ENCODE measurements at places on chromosomes 4 and X.

- no peak for DNase-seq
Observed at GRCh38 chr4:148240241-148240640, 202.0 kb downstream of the NR3C2 start.

GRCh38 chrX:13859724-13860123 lies 42.8 kb upstream of the GPM6B start:
- DNase-seq: no peak

GRCh38 chrX:69069086-69069445 lies 96.2 kb downstream of the PJA1 start:
- DNase-seq: no peak

DNA sequence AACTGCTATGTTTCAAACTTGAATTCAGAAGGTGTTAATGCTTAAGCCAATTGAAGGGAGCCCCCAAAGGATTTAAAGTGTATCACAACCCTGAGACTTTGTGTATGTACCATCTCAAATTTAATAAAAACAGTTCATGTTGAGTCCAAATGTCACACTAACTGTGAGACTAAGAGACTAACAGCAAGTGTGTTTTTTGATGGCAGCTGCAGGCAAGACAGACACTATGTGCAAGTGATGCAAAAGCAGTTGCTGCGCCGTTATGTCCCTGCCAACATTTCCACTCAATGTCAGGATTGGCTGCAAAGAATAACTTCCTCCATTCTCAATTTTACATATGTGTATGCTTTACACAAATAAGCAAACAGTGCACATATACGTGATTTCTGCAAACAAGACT lies 594.6 kb downstream of the IL15 start:
- DNase-seq: no peak

DNA sequence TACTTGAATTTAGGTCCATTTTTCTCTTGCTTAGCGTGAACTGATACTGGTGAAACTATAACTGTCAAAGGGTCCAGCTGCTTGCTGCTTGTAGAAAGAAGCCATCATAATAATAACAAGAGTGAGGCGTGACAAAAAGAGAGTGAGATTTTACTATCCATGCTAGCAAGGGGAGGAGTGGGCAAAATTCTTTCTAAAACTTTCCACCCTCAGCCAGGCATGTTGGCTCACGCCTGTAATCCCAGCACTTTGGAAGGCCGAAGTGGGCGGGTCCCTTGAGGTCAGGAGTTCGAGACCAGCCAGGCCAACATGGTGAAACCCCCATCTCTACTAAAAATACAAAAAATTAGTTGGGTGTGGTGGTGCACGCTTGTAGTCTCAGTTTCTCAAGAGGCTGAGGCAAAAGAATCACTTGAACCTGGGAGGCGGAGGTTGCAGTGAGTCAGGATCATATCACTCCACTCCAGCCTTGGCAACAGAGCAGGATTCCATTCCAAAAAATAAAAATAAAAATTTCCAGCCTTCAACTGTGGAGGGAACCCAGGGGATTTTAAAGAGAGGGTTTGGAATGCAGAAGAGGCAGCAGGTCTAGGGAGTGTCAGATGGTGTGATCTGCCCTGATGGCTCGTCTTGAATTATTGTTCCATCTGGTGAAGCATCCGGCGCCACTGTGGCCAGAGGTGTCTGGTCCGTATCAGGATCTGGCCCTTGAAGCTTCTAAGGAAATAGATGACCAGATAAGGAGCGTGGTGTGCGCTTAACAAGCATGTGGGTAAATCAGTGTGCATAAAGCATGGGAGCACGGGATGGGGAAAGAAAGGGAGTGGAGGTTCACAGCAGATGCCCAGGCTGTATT lies 51.8 kb downstream of the LRP2BP start:
- DNase-seq: no peak
